ENCODE measurements at places on chromosomes 16 and 17.
A peak's percentile ranks its signal among the peaks of the same experiment; 100 is the strongest.

- DNase-seq = no peak
These were observed 20.4 kb downstream of the SDK2 start for GRCh38 chr17:73623818-73624217.

- DNase-seq = no peak
These were observed 55.9 kb downstream of the MYO18A start for GRCh38 chr17:29124135-29124924.

DNA sequence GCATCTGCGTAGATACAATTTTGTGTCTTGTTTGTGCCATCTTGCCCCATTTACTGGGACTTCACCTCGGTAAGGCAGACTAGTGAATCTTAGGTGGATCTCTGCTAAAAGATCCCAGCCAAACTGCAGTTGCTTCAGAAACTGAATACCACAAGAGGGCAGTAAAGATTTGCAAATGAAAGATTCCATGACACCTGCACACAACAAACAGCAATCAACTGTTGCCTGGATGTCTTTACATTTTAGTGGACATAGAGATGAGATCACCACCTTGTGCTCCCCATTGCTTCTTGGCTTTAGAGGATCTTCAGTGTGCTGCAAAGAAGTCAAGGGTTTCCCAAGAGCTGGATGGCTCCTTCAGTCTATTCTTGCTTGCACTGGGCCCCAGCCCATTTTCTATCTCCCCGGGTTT is 119.2 kb upstream of the CACNG5 start:
- DNase-seq = no peak

DNA sequence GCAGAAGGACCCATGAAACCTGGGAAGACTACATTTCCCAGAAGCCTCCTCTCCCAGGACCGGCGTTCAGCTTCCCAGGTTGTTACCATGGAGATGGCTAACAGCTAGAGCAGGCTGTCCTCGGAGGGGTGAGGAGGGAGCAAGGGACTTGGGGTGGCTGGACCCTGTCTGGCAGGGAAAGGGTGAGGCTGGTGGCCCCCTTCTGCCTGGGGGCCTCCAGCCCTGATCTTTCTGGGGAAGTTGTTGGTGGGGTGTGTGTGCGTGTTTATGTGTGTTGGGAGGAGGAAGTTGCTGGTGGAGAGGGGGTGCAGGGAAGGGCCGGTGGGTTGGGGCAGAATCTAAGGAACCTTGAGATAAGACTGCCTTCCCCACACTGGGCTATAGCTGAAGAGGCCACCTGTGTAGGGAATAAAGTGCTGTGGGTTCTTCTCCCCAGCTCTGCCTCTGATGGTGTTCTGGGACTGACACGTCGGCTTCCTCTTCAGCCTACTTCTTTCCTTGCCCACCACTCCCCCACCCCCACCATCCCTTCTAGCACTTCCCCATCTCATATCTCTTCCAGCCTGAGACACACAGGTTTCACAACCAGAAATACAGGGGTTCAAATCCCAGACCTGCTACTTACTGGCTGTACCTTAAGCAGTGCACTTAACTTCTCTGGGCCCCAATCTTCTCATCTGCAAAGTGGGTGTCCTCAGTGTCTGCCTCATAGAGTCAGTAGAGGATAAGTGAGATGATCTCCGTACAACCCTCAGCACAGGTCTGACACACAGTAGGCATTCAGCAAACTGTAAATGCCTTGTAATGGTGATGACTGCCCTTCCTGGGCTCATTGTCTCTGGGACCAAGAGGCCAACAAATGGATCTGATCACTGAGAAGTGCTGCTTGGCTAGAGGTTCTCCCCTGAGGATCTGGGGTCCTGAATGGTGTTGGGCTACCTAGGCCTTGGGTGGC is at the start of gene DRC7:
Gene DRC7 (plus strand): TSS at position 82 of the 955 bp plus-strand sequence. CDS start 3,144 bp downstream, outside the sequence.
- no peak for DNase-seq

GRCh38 chr17:18066866-18067265 is 20.9 kb upstream of the DRG2 start:
- no peak for DNase-seq

- no peak for DNase-seq
These were observed 171.6 kb upstream of the RBL2 start for GRCh38 chr16:53262645-53263044.

DNA sequence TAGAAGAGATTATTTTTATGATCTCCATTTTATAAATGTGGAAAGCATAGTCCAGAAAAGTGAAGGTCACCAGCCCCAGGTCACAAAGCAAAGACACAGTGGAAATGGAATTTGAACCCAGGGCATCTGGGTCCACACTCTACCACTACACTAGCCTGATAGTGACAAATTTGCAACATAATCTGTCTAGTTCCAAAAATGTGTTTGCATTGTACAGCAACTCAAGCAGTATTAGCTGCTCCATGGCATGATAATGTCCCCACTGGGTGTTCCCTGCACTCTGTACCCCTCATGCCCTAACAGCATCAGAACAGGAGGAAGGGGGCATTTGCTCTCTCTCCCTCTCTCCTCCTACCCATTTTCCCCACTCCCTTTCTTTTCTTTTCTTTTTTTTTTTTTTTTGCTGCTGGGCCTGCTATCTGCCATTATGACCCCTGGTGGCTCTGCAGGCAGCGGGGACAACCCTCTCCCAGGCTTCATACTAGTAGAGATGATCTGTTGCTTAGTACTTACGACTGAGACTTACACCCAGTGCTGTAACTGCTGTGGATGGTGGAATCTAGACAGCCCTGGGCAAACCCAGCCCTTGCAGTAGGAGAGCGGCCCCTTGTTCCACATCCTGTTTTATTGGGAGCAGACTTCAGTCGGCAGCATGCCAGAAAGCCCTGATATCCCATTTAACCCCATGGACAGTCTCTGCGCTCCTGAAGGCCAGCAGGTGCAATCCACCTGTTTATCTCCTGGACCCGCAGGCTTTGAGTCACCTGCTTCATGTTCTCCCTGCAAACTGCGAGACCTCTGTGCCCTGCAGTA is 306.3 kb downstream of the SOX9 start:
- no peak for DNase-seq

DNA sequence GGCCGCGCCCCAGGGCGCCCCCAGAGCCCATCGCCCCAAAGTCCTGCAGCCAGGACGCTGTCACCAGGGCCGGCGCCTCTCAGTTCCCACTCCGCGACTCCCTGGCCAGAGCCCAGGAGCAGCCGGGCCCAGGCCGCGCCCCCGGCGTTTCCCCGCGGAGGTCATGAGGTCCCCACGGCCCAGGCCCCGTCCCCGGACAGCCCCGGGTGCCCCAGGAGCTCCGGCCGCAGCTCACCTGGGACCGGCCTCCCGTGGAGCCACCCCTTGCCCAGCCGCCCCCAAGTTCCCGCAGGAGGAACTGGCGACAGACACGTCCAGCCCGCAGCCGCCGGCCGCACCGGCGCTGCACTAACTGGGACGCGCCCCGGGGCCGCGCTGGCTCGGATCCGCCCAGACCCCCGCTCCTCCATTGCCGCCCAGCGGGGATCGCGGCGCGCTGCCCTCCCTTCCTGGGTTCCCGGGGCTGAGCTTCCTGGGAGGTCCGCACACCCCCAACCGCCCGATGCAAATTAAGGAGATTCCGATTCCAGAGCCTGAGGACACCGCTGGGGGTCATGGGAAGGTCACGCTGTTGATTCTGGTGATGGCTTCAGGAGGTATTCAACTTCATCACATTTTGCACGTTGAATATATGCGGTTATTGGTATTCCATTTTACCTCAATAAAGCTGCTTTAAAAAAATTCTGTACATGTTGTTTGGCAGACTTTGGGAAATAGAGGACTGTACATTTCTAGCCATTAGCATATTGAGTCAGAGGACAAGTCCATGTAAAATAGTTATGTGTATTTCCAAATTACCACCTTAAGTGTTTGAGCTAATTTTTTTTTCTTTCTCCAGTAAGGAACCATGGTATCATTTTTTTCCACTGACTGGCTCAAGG is 9.9 kb downstream of the AHSP start:
- no peak for DNase-seq

GRCh38 chr17:5800646-5801045 is 216.3 kb upstream of the NLRP1 start:
- no peak for DNase-seq

DNA sequence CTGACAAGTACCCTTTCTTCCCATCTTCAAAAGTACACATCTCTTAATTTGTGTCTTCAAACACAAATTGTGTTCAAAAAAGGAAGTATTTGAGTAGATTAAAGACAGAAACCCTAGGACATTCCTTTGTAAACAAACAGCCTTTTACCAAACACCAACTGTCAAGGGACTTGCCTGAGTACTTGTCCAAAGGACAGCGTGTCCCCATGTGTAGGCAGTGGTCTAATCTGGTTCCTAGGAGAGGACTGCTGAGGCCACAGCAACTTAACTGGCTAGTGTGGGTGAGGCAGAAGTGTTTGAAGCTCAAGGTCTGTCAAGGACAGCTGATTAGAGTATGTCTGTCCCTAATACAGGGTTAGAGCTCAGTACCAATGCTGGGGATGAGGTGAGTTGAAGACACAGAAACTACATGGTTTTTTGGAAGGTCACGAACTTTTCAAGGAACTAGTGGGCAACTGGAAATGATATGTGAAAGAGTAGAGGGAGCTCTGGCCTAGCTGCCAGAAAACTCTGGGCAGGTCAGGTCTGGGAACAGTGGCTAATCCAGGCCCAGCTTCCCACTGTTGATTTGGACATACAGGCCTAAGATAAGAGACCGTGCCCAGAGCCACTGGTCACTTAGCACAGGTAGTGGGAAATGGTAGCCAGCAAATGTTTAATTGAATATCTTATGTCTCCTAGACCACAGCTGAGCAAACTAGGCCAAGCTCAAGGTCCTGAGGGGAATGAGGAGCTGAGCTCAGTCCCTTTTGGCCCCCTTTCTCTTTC is 10.1 kb downstream of the HMOX2 start:
- DNase-seq = no peak

- peak; percentile 69 for DNase-seq
These were observed 264.2 kb downstream of the SEC14L1 start for GRCh38 chr17:77404812-77405581.

DNA sequence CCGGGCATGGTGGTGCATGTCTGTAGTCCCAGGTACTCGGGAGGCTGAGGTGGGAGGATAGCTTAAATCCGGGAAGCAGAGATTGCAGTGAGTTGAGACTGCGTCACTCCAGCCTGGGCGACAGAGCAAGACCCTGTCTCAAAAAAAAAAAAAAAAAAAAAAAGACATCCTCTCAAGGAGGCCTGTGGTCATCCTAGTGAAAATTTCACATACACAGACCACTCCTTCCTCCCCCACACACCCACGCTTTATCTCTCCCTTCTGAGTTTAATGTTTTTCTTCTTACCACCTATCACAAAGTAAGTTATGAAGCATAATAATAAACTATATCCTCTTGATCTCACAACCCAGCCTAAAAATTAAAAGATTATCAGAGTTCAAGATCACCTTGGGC is 1.3 kb upstream of the NOL11 start:
- no peak for DNase-seq

Data from stimulated activated CD8-positive, alpha-beta memory T cell treated with anti-CD3 and anti-CD28 coated beads, Interleukin-2, amount 100 ng/mL, for 1 hour (primary cell).